Stimulated activated CD4-positive, alpha-beta T cell treated with anti-CD3 and anti-CD28 coated beads, TNF-alpha, amount 100 ng/mL, for 4 hours (primary cell): ENCODE measurements at places on chromosomes 2 and 18.

DNA sequence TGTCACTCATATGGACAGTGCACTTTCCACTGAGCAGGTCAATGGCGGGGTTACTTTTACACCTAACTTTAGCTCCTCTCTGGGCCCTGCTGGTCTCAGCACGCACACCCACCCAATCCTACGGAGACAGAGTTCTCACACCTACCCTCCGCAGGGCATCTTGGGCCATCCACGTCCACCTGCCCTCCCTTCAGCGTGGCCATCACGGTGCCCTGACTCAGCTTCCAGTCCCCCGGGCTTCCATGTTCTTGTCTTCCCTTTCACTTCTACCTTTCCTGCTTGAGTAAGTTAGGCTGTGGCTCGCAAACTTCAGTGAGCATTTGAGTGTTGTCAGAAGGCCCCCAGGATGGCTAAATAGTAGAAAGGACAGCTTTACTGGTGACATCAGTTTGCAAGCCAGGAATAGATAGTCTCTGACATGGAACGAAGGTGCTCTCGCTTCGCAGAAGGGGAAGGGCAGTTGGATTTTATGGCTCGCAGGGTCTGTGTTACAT is 232.4 kb downstream of the SEPTIN10 start:
- DNase-seq, result no peak

DNA sequence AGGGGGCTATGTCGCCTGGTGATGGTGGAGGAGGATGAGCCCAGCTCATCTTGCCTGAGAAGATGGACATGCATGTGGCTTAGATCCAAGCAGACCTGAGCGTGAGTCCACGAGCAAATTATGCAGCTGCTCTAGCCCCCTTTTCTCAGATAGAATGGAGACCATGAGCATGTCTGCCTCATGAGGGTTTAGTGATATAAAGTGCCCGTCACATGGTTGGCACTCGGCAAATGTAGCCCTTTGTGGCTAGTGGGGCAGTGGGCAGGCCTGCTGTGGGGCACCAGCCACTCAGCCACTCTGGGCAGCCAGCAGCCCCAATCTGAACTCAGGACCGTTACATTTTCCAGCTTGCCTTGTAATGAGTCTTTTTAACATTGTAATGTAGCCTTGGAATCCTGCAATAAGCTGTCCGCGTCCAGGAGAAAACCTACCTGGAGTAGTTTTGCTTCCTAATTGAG is 92.1 kb upstream of the HS6ST1 start:
- no peak for DNase-seq

GRCh38 chr18:12934454-12935071 is 13.2 kb upstream of the SEH1L start:
- peak; percentile 50 for DNase-seq

DNA sequence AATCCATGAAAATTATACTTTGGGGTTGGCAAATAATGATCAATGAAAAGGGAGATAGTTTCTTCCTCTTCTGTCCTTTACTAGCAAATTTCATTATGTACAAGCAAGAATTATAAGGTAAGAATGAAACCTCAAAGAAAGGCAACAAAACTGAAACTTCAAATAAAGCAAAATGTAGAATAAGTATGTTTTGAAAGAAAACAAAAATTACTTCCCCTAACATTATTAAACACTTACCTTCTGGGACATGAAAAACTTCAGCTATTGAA is 29.4 kb downstream of the THADA start:
- DNase-seq, result no peak

DNA sequence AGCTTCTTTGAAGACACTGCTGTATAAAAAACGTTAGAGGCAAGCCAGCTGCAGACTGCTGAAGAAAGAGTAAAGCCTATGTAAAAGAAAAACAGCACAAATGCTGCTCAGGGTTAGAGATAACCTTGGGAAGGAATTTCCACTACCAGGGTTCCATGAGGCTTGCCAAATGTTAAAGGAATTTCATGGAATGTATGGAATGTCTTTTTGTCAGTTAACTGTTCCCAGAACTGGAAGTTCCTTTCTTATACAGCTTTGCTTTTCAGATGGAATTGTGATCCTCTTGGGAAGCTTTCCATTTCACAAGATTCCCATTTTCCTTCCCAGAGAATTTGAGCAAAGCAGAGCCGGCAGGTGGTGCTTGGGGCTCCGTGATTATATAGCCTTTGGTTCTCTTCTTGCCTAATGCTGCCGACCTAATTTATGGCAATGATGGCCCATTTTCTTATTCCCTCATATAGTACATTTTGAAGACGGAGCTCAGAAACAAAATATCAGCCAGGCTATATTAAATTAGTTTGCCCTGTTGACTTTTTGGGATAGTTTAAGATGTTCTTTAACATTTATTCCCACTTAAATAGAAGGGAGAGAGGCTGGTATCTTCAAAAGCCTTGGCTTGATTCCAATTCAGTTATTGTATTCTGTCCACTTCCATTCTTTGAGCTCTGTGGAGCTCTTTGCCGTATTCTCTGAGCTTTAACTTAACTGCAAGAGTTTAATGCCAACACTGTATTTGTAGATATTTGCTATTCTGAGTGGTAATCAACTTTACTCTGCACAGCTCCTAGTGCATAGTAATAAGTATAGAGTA is 162.3 kb downstream of the PHLPP1 start:
- no peak for DNase-seq

DNA sequence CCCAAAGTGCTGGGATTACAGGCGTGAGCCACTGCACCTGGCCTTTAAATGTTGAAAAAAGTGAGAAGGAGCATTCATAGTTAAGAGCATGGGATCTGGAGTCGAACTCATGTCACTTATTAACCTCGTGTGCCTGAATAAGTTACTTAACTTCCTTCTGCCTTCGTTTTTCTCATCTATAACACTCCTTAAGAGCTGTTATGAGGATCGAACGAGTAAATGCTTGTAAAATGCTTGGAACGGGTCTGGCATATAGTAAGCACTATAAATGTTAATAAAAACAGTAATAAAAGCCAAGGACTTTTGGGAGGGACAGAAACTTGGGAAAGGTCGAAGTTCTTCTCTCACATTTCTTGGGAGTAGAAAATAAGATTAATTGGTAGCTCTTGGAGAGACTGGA is 40.8 kb downstream of the RAB10 start:
- DNase-seq, result no peak

DNA sequence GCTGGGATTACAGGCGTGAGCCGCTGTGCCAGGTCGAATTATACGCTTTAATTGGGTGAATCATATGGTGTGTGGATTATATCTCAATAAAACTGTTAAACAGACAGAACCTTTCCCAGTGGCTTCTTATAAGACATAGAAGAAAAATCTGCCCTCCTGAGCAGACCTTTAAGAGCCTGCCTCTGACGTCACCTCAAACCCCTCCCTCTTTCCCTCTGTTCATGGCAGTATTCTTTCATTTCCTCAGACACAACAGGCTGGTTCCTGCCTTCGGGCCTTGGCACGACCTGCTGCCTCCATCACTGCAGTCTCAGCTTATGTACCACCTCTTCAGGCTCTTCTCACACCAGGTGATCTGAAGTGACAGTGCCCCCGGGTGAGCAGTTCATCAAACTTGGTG is 14.0 kb upstream of the PDIA6 start:
- no peak for DNase-seq

DNA sequence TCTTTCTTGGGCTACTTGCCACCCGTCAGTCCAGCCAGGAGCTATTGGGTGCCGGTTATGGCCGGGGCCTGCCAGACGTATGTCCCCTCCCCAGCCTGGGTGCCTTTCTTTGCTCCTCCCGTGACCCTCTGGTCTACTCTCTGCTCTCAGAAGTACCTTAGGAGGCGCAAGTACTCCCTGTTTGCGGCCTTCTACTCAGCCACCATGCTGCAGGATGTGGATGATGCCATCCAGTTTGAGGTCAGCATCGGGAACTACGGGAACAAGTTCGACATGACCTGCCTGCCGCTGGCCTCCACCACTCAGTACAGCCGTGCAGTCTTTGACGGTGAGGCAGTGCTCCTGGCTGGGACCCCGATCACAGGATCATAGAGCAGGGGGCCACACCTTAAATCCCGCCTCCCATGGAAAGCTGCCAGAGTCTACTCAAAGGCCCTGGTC is 99.5 kb downstream of the DYSF start:
- DNase-seq, result no peak

- DNase-seq, result no peak
Measured at GRCh38 chr2:206764673-206765241, 371 bp downstream of the MDH1B start.

DNA sequence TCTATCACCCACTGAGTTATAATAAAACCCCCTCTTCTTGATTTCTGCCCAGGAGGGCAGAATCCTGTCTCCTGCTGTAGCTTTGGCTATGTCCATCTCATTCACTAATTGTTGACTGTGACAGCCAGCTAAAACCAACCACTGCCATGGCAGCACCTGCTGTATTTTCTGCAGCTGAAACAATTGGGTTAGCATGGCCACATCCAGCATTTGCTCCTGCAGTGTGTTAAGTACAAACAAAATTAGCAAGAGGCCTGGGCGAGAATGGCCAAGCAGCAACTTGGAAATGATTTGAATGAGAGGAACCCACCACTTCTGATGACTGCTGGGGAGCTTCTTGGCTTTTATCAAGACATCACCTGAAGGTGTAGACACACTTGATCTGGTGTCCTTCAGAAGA is 89.4 kb upstream of the LRRTM1 start:
- DNase-seq, result no peak

- no peak for DNase-seq
Measured at GRCh38 chr2:193703411-193703810, 1508.7 kb upstream of the TMEFF2 start.

- DNase-seq, result no peak
Measured at GRCh38 chr18:59426855-59427254, 67.8 kb upstream of the LMAN1 start.
